Activated CD4-positive, CD25-positive, alpha-beta regulatory T cell treated with anti-CD3 and anti-CD28 coated beads, Interleukin-2, amount 50 U/mL, for 16 hours (primary cell): ENCODE measurements at places on chromosomes 16 and 17.

DNA sequence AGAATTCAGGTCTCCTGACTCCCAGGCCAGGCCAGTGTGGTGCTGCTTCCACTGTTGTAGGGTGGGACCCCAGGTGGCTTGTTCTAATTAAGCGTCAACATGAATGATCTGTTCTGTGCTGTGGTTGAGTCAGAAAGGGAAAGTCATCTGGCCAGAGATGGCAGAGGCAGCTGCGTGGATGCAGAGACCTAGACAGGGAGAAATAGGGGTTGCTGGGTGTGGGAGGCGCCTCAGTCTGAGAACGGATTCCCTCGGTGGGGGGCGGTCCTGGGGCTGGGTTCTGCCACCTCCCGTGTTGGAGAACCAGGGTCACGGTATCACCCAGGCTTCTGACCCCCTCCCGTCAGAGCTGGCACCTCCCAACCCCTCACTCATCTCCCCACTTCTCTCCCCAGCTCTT is 5.6 kb downstream of the FBRS start:
- DNase-seq: no peak

DNA sequence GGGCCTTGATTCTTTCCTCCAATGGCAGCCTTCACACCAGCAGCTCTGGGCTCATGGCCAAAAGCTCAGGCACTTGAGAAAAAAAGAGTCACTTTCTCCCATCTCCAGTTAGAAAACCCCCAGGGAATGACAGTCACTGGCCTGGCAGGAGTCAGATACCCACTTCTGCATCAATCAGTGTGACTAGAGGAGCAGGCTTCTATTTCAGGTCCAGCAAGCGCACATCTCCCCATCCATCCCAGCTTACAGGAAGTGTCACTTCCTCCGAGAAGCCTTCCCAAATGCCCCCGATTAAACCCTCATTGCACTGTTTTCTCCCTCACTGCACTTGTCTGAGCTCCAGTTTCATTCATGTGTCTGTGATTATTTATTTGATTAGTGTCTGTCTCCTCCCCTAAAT is 30.4 kb upstream of the CCL1 start:
- no peak for DNase-seq

GRCh38 chr16:12627394-12627793 is 176.3 kb downstream of the CPPED1 start:
- no peak for DNase-seq

GRCh38 chr17:79043191-79043930 is 19.4 kb downstream of the C1QTNF1 start:
- no peak for DNase-seq

- no peak for DNase-seq
Measured at GRCh38 chr16:17989255-17989654, 347.3 kb downstream of the NPIPA8 start.

GRCh38 chr17:13558588-13558987 is 43.1 kb downstream of the HS3ST3A1 start:
- no peak for DNase-seq

DNA sequence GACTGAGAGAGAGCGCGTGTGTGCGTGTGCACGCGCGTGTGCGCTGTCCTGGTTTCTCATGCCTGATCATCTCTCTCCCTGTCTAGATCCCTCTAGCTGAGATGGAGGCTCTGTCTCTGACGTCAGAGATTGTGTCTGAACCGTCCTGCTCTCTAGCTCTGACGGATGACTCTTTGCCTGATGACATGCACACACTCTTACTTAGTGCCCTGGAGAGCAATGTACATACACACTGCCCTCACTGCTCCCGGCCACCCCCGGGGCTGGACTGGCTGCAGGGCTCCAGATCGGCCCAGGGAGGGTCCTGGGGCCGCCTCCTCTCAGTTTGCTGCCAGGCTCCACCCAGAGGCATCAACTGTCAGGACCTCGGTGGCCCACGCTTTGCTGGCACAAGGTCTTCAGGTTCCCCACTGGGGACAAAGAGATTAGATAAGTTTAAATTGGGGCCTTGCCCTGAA is 13.1 kb upstream of the ABCC3 start:
- DNase-seq: no peak

DNA sequence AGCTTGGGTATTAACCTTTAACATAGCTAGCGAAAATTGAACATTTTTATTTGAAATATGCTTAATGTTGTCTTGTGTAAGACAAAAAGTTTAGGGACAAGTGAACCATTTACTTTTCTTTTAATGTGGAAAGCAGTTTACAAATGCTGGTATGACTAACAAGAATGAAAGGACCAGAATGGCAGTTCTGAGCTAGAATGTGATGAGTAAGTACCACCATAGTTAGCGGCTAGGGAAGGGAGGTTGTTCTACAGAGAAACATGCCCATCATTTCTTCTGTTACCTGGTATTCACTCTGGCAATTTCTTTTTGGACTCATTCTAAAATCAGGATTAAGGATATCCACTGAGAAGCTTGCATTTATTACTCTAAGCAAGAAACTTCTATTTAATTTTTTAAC is 121.1 kb downstream of the WWOX start:
- no peak for DNase-seq

DNA sequence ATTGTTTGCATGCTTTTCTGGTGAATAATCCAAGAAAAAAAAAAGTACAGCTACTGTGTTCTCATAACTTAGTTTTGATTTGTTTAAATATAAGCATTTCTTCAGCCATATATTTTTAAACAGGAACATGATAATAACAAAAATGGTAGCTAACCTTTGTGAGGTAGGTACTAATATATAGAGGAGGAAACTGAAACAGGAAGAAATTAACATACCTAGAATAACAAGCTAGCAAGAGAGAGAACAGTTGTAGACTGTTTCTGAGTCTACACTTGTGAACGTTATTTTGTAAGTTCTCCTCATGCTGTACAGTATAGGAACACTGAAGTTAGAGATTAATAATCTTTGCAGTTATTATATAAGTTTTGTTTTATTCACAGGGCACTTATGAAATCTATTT is 49.3 kb downstream of the NSRP1 start:
- DNase-seq: no peak

GRCh38 chr17:39547713-39548478 is 59.8 kb downstream of the NEUROD2 start:
- DNase-seq: peak; percentile 60

DNA sequence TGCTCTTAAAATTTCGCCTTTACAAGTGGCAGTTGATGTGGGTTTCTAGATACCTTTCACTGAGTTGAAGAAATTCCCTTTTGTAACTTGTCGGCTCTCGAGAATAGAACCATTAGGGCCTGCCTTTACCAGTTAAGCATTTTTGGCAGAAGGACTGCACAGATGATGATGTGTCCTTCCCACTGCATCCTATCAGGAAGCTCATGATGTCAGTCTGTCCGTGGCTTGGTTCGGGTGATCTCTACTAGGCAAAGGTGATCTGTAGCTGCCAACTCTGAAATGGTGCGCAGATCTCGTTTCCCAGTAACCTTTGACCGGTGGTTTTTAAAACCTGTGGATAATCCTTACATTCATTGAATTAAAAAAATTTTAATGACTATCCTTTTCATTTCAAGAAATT is 49.7 kb downstream of the ZNRF1 start:
- no peak for DNase-seq

- DNase-seq: no peak
Measured at GRCh38 chr16:75456971-75457370, 7.5 kb downstream of the TMEM170A start.

DNA sequence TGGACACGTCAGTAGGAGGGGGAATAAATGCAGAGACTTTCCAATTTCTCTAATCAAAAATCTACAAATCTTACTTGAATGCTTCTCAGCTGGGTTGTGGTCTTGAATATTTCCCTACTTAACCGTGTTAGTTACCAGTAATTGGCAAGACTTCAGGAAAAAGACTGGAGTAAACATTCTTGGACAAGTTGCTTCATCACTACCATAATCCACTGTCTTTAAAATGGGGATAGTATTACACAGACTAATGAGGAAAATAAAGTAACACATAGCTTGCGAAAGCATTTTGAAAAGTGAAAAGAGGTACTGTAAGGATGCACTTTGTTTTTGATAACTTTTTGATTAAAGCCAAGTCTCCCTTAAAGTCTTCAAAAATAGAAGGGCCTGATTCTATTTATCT is 18.4 kb downstream of the MYH1 start:
- no peak for DNase-seq

DNA sequence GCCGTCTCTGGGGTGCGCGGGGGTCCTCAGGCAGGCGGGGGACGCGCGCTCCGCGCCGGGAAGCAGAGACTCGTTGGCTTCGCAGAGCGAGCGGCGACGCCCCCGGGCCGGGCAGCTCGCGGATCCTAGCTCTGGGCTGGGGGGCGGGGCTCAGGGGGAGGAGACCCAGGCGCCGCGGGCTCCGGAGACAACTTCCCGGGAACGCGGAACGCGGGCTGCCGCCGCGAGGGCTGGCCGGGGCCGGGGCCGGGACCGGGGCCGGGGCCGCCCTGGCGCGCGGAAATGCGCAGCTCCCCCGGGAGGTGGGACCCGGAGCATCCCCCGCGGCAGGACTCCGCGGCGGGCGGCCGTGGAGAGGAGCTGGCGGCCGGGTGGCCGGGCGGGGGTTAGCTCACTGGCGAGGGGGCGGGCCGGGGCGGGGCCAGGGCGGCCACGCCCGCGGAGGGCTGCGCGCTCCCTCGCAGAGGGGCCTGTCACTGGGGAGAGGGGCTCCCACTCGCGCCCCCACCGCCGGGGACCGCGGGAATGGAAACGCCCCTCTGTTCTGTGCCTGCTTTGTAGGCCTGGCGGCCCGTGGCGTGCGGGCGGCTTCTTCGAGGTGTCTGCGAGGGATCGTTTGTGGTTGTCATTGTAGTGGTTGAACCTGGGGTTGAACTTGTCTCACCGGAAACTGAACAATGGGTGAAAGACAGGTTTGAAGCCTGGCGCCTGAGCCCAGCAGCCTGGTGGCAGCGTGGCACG is at the start of gene GAS7:
GAS7 (minus strand) TSS at position 98 of the 741 bp plus-strand sequence.
- DNase-seq: no peak

GRCh38 chr17:29734640-29735039 is 111.9 kb upstream of the CORO6 start:
- no peak for DNase-seq

DNA sequence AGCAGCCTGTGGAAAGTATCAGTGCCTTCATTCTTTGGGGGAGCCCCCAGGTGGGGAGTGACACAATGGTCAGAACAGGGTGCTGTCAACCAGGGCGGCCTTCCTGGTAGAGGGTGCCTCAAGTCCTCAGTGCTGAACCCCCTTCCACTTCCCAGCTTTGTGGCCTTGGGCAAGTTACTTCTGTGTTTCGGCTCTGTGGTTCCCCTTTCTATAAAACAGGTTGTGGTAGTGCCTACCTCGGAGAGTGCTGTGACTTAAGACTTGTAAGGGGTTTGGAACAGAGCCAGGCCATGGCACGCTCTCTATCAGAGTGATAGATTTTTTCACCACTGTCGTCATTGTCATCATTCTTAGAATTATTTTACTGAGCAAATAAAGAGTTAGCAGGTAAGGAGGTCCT is 141.1 kb downstream of the CCDC182 start:
- DNase-seq: peak; percentile 40

GRCh38 chr16:61934601-61935000 is 101.6 kb downstream of the CDH8 start:
- no peak for DNase-seq
